ENCODE measurements at places on chromosomes 6 and 20.

DNA sequence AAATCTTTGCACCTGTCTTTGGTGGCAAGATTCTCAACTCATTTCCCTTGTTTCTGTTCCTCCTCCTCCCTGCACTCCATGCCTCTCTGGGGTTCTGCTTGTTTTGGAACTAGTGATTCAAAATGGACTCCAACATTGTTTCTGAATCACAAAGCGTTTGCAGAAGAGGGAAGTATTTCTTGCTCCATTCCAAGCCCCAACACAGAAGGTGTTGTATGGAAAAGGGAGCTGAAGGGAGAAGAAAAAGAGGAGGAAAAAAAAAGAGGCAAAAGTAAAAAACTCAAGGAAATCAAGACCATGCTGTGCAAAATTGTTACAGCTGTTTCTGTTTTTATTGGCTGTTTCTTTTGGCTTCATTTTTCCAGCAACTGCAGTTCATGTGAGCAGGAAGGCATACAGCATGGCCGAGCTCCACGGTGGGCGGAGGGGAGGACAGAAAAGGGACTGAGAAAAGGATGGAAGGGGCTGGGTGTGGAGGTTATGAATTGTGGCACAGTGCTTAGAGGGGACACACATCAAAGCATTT lies 66.9 kb upstream of the PRL start:
- DNase-seq: no peak

GRCh38 chr6:130417951-130418350 lies 52.1 kb downstream of the TMEM200A start:
- no peak for DNase-seq

GRCh38 chr6:124040655-124041054 lies 237.0 kb downstream of the NKAIN2 start:
- DNase-seq: no peak

DNA sequence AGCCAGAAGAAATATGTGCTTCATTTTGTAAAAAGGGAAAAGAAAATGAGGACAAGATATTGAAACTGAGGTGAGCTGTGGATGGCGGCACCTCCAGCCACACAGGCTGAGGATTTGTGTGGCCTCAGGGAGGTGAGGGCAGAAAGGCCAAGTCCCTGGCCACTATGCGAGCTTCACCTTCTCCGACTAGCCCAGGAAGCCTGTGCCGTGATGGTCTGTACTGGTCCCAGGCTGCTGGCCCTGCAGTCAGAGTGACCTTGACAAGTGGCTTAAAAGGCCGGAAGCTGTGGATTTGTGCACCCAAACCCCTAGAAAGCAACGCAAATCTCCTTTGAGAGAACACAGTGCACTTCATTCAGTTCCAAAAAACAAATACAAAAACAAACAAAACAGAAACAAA lies 48.1 kb downstream of the WDR27 start:
- no peak for DNase-seq

DNA sequence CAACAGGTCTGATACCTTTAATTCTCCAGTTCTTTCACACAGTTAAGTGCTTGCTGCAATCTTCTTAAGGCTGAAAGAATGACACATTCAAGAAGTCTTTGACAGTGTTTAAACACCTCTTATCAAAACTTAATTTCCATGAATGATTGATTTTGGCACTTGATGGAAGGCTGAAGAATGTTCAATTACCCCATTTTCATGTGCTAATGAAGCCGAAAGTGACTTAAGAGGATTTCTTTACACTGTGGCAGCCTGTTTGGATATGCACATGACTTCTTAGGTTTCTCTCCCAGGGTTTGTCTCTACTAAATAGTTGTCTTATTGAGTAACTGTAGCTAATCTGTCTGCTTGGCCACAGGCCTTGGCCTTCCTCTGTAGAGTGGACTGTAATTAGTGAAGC lies 81.1 kb upstream of the PRDM1 start:
- no peak for DNase-seq

GRCh38 chr20:32638848-32639247 lies 34.9 kb downstream of the C20orf203 start:
- DNase-seq: no peak

DNA sequence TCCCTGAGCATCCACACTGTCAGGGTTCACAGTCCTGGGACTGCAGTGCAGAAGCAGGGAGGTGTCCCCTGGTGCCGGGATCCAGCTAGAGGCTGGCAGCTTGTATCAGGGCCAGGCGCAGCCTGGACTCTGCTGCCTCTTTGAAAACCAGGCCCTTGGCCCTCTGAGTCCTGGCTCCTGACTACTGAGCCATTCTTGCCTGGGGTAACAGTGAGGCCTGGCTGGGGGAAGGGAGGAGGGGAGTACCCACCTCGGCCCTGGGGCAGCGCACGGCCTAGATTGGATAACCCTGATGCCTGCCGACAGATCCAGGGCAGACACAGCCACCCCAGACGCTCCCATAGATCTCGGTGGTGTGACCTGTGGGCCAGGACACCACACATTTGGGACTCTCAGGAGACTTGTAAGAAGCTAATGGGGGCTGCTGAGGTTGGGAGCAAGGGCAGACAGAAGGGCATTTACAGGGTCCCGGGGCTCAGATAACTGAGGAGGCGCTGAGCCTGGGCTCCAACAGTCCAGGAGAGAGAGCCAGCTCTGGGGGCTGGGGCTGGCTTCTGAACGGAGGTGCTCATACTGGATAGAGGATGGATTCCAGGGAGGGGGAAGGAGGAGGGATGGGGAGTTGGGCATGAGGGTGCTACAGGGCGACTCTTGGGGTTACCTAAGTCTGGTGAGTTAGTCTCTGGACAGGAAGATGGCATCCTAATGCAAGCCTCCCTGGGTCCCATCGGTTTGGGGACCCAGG lies 30.5 kb downstream of the SPDEF start:
- no peak for DNase-seq

DNA sequence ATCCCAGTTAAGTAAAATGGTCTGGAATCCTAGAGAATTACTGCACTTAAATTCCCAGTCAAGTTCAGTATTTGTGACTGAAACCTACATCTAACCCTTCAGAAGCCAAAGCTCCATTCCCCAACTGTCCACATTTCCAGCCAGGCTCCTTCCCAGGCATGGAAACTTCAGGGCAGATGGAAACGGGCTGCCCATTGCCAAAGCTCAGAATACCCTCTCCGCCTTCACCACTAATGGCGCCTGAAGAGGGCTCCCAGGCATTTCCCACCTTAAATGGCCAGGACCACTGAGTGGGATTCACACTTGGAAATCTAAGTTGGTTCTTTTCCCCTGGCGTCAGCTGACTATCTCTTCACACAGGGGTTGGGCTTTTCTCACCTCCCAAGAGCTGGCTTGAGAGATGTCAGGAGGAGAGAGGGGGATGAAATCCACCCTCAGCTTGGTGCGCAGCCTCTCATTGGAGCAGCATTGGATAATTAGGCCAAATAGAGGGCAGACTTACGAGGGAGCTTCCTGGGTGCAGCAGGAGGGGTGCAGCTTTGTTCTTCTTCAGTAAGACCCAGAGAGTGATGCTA lies 82.9 kb downstream of the ANKRD60 start:
- DNase-seq: no peak

GRCh38 chr6:149130508-149130907 lies 187.0 kb upstream of the TAB2 start:
- DNase-seq: no peak

GRCh38 chr6:110020888-110021287 lies 42.8 kb downstream of the GPR6 start:
- no peak for DNase-seq

GRCh38 chr6:108883172-108883571 lies 35.0 kb downstream of the ARMC2 start:
- no peak for DNase-seq

- no peak for DNase-seq
These were observed 266.9 kb downstream of the UST start for GRCh38 chr6:149013586-149014344.

DNA sequence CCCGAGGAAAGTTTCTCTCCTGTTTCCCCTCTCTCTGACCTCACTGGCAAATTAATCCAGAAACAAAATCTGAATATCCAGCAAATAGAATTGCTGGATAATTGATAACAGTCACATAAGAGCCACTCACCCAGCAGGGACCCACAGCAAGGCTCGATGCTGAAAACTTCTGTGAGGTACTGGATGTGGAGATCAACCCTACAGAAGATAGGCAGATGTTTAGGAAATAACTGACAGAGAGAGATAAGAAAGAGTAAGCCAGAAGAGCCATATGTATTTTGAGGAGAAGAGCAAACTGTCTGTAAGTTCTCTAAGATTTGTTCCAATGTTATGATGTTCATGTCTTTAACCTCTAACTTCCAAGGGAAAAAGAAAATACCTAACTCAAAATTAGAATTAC lies 59.7 kb downstream of the PKHD1 start:
- no peak for DNase-seq

GRCh38 chr6:69795469-69796072 lies 1.2 kb downstream of the LMBRD1 start:
- no peak for DNase-seq

GRCh38 chr6:2862712-2863181 lies 21.1 kb upstream of the SERPINB1 start:
- DNase-seq: no peak

- no peak for DNase-seq
These were observed 23.4 kb upstream of the TRIM27 start for GRCh38 chr6:28947067-28947765.

DNA sequence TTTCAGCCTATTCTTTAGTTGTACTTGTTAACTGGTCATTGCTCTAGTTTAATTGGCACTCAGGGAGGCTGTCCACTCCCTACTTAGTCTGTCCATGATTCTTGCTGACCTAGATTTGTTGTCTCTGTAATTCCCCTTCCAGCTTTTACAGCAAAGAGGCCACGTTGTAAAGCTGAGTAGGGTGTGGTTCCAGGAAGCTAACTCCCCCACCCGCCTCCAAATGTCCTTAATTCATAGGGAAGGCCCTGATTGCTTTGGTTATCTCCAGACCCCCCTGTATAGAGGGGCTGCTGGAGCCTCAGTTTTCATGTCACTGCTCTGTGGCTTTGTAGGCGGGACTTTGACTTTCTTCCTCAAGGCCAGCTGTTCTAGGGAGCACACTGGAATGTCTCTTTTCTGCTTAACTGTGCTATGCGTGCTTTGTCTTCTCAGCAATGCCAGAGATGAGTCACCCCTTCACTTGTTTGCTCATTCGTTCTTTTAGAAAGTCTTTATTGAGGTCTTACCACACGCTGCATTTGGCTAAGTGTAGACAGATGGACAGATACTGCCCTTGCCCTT lies 175.1 kb upstream of the JAG1 start:
- DNase-seq: no peak

DNA sequence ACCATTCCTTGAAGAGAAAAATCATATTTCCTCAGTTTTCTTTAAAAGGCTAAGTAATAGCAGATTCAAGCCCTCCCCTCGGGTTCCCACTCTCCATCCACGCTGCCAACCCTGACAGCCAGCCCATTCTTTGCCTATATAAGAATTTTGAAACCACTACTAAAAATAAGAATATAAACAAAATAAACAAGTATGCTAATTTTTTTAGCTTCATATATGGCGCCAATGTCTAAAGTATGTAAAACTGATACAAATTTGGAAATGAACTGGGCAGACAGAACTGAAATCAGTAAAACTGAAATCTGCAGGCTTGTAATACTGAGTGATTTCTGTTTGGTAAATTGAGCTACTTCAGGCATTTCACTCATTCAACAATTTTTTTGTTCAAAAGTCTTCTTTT lies 19.0 kb downstream of the ELOVL2 start:
- no peak for DNase-seq

GRCh38 chr6:135096403-135097130 lies 41.9 kb upstream of the HBS1L start:
- DNase-seq: no peak

All from hippocampal formation (tissue), 2 donors.